Activated naive CD8-positive, alpha-beta T cell treated with anti-CD3 and anti-CD28 coated beads for 36 hours (primary cell): ENCODE measurements at places on chromosomes 13 and 19.

- no peak for DNase-seq
These were observed 18.7 kb upstream of the AURKC start for GRCh38 chr19:57212109-57212508.

DNA sequence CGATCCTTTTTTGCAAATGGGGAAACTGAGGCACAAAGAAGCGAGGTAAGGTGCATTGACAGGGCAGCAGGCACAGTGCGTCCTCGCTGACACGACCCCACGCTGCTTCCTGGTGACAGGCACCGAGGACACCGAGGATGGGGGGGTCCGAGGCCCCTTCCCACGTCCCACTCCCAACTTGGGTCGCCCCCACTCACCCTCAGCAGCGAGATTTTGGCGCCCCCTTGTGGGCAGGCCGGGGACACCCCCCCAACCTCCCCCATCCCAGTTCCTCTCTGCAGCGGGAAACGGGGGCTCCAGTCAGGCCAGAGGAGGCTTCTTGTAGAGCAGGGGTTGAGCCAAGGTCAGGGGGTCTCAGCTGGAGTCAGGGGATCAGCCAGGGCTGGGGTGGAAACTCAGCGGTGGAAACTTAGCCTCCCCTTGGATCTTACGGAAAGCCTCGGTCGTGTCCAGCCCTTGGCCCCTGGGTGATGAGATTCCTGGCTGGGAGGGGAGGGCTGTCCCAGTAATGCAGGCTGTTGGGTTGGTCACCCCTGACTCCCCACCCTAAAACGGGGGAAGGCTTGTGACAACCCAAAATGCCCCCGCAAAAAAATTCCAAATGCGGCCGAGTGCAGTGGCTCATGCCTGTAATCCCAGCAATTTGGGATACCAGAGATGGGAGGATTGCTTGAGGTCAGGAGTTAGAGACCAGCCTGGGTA, 8.2 kb downstream of the SMIM24 start:
- peak; percentile 27 for DNase-seq

GRCh38 chr19:46787040-46787330, 1.4 kb downstream of the SLC1A5 start:
- DNase-seq, result no peak

- DNase-seq, result no peak
These were observed 36.6 kb downstream of the KLF2 start for GRCh38 chr19:16361254-16361653.

DNA sequence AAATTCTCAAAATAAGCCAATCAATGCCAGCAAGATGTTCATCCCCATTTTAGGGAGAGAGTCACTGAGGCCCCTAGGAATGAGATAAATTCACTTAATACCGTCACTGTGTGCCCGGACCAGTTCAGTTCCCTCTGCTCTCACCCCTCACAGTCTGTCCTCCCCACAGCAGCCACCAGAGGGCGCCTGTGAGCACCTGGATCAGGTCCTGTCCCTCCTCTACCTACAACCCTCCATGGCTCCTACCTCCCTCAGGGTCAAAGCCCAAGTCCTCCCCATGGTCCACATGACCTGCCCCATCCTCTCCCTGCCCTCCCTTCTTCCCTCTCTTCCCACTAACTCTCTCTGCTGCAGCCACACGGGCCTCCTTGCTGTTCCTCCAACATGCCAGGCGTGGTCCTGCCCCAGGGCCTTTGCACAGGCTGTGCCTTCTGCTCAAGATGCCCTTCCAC, 42.0 kb upstream of the NFIC start:
- peak; percentile 77 for DNase-seq

- no peak for DNase-seq
These were observed 1075.2 kb downstream of the PCDH9 start for GRCh38 chr13:66154976-66155375.

- DNase-seq, result no peak
These were observed 107.2 kb downstream of the KCNRG start for GRCh38 chr13:50122455-50122854.

DNA sequence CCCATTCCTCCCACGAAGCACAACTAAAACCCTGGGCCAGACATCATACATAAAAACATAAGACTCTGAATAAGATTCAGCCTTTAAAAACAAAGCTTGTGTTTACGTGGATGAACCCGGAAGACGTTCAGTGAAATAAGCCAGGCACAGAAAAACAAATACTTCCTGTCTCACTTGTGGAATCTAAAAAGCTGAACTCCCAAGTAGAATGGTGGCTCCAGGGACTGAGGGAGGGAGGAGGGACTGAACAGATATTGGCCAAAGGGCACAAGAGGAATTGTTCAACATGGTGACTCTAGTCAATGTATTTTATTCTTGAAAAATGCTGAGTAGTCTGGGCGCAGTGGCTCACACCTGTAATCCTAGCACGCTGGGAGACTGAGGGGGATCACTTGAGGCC, 35.7 kb upstream of the TPM4 start:
- DNase-seq, result no peak

- DNase-seq, result no peak
These were observed 22.3 kb upstream of the TMEM160 start for GRCh38 chr19:47070756-47071155.

DNA sequence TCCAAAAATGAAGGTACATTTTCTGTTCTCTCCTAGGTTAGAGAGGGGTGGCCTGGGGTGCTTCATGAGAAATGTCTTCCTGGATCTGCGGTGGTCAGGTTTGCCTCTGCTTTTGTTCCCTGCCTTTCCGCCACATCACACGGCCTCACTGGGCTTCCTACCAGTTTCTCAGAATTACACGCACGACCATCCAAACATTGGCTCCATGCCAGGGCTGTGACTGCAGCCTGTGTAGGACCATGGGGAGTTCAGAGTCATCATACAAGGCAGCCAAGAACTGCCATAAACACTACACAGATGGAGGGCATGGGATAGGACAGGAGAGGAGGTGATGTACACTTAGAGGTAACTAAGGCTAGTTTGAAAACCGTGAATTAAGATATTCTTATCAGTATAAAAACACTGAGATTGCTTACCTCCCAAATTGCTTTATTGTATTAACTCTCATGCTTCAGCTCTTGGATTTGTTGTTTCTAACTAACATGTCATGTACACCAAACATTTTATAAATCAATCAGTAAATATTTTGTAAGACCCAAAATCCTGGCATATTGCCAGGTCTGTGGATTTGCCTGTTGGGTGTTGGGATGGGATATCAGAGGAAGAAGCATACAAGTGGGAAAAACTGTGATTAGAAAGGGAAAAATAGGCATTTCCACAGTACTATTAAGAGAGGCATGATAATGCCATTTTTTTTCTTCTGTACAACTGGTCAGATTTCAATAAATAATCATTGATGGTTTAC, 45.2 kb downstream of the CDADC1 start:
- peak; percentile 39 for DNase-seq

GRCh38 chr19:32174386-32175113, 170.9 kb upstream of the ZNF507 start:
- DNase-seq, result no peak

- DNase-seq, result no peak
These were observed 17.4 kb upstream of the IRS2 start for GRCh38 chr13:109803825-109804224.

GRCh38 chr13:95898256-95898655, 154.9 kb downstream of the UGGT2 start:
- DNase-seq, result no peak

GRCh38 chr19:2641332-2641698, 61.2 kb downstream of the GNG7 start:
- no peak for DNase-seq

DNA sequence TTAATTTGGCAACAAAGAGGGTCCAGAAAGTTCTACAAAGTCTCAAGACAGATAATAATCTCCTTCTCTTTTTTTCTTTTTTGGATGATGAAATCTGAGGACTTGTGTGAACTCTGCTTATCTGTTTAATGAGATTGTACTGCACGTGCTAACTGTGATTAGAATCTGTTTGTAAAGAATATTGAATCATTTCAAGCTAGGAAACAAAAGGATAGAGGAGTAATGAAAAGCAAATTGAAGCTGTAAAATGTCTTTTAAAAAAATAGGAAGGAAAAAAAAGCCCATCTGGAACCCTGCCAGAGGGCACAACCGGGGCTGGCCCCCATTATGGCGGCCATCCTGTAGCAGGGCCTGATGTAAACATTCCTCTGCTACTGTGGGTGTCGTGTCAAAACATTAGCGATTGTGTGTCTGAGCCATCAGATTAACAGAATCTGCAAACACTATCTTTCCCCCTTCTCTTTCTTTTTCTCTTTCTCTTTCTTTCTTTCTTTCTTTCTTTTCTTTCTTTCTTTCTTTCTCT, 83.0 kb downstream of the FLT1 start:
- no peak for DNase-seq

GRCh38 chr13:66952507-66952906, 277.6 kb downstream of the PCDH9 start:
- no peak for DNase-seq

DNA sequence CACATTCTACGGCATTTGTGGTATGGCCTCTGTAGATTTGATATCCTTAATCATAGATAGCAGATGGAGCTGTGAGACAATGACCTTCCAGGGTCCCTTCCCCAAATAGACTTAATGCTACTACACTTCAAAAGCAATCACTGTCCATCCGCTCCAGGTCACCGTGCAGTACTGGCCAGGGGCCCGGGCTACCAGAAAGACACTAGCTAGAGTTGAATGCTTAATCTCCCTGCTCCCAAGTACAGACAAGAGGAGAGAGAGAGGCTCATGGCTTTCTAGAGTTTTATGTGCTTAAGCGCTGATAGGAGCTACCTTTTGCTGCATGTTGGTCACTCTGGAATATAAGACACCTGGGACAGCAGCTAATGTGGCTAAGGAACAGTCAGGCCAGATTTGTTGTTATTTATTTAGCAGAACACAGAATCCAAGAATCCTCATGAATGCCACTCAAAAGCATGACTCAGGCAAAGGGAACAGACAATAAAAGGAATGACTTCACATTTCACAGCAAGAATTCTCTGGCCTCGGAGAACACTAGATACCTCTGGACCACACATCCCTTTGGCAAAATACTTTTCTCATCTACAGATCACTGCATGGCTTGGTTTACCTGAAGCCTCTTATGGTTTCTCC, 165.0 kb downstream of the LACC1 start:
- DNase-seq, result no peak

DNA sequence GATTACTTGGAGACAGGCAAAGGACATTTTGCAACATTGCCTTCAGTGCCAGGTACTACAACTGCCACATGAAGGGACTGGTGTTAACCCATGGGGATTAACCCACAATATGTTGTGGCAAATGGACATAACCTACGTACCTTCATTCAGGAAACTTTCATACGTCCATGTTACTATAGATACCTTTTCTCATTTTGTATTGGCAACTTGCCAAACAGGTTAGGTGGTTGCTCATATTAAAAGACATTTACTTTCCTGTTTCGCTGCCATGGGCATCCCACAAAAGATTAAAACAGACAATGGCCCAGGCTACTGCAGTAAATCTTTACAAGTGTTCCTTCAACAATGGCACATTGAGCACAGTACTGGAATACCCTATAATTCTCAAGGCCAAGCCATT, 925.3 kb downstream of the SLITRK6 start:
- no peak for DNase-seq

- DNase-seq, result peak; percentile 68
These were observed 155.5 kb downstream of the TBC1D4 start for GRCh38 chr13:75326173-75327134.
